NCI-H524 (cell line): ENCODE measurements at places on chromosomes 2 and 18.

GRCh38 chr2:96072746-96073145 is 38.0 kb upstream of the GPAT2 start:
- DNase-seq, result no peak

GRCh38 chr18:48590678-48591077 is 51.8 kb downstream of the CTIF start:
- DNase-seq, result no peak

DNA sequence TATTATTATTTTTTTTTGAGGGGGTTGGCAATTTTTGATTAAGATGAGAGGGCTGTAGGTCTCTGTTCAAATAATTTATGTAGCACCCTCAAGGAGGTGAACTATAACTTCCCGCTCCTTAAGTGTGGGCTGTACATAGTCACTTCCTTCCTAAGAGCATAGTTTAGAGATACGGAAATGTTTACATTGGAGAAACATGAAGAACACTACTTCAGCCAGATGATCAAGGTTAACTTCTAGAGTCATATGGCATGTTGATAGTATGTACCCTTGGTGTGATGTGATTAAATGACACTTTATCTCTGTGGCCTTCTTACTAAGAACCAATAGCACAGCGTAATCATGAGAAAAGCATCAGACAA is 93.7 kb downstream of the MIB1 start:
- DNase-seq, result no peak

- DNase-seq, result no peak
Observed at GRCh38 chr18:78816916-78817315, 162.7 kb upstream of the SALL3 start.

GRCh38 chr2:124121760-124122275 is 96.7 kb downstream of the CNTNAP5 start:
- no peak for DNase-seq

DNA sequence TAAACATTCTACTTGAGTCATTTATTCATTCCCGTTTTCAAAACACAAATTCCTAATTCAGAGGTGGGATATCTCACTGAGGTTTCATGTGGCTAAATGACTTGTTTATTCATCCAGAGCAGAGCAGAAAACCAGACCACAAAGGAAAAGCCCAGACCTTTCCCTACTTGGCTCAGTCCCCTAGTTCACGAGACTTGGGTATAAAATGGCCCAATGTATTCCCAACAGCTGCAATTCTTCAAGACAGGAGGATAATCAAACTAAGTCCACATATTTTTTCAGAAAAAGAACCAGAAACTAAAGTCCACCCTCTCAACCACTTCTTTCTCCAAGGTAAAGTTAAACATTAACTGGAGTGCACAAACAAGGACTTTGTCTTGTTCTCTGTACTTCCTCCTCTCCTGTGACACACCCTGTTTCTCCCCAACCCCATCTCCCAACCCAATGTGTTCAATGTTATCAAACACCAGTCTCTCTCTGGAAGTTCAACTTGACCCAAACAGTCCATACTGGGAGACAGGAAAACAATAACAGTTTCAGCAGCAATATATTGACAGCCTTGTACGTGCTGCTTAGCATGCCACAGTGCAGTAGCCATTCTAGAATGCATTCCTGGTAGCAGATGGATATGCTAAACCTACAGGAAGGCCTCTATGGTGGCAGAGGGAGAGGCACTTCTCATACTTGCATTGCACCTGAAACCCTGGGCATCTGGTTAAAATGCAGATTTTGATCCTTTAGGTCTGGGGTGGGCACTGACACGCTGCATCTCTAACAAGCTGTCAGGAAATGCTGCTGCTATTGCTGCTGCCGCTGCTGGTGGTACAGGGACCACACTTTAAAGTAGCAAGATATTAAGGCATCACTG is 110.7 kb downstream of the INO80D start:
- peak; percentile 11 for DNase-seq

GRCh38 chr2:142179686-142180085 is 48.9 kb upstream of the LRP1B start:
- no peak for DNase-seq

GRCh38 chr2:171316755-171317337 is 116.9 kb downstream of the METTL8 start:
- no peak for DNase-seq

GRCh38 chr2:181231151-181231550 is 226.0 kb upstream of the ITGA4 start:
- peak; percentile 24 for DNase-seq

DNA sequence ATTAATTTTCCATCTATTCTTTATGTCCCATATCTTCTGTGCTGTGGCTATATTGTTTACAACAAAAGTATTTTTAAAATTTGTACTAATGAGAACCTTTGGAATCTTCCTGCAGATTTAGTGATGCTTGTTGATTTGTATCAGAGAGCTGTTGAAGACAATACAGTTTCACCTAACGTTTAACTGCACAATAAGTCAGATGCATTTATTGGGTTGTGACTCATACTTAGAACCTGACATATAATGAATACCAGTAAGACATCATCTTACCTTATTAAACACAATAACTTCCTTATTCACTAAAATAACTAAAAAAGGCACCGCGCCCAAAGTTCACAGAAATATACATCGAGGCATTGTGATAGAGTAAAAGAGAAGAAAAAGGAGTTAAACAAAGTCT is 43.8 kb upstream of the IL1R1 start:
- DNase-seq, result no peak

- no peak for DNase-seq
Observed at GRCh38 chr2:192016265-192016664, 169.4 kb upstream of the CAVIN2 start.

DNA sequence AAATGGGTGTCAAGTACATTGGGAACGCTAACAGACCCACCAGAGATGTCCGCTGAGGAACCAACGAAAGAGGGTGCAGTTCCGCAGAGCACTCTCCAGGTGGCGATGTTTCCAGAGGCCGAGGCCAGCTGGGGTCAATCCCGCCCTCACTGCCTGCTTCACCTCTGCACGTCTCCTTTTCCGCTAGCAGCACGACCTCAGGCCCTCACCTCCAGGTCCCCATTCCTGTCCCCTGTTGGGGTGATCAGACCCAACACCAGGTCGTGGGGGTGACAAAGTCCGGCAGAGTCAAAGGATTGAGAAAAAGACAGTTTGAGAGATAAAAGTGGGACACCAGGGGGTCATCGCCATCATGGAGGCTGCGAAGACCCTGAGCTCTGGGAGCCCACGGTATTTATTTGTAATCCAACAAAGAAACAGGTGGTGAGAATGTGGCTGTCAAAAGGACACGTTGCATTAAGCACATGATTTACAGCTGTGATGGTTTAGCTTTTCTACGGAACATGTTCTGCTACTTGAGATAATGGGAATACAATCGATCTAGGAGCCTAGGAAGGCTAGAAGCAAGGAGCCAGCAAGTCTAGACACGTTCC is 27.3 kb downstream of the ZAP70 start:
- peak; percentile 53 for DNase-seq

GRCh38 chr2:104447831-104448434 is 406.0 kb upstream of the POU3F3 start:
- DNase-seq, result no peak

- no peak for DNase-seq
Observed at GRCh38 chr18:31697351-31698298, 13.2 kb upstream of the B4GALT6 start.

- DNase-seq, result no peak
Observed at GRCh38 chr2:236769981-236770671, 200.5 kb downstream of the ACKR3 start.

DNA sequence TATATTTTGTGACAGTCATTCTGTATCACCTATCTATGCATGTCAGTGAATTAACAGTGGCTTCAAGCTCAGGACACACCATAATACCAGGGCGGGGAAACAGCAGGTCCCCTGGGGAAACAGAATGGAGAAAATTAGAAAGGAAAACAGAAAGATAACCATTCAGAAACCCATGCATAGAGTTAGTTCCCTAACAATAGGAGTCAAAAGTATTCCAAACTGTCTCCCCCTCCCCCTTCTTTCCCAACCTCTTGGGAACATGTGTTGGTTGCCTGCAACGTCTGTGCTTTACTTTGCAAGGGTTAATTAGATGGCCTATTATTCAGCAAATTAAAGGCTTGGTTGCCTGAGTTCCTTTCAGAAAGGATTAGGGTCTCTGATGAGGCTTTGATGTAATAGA is 176.4 kb downstream of the MYO3B start:
- peak; percentile 47 for DNase-seq

DNA sequence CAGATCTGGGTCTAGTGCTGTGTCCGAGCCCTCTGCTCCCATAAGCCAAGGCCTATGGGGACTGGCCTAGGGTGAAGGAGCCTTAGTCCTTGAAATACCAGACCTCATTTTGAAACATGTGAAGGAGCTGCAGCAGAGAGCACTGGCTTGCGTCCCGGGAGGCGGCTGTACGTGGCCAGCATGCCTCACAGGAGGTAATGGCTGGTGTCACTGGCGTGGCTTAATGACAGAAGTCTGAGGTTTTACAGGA is 72.7 kb upstream of the OTOS start:
- DNase-seq, result no peak

GRCh38 chr18:75421656-75422055 is 5.8 kb downstream of the SMIM21 start:
- no peak for DNase-seq

DNA sequence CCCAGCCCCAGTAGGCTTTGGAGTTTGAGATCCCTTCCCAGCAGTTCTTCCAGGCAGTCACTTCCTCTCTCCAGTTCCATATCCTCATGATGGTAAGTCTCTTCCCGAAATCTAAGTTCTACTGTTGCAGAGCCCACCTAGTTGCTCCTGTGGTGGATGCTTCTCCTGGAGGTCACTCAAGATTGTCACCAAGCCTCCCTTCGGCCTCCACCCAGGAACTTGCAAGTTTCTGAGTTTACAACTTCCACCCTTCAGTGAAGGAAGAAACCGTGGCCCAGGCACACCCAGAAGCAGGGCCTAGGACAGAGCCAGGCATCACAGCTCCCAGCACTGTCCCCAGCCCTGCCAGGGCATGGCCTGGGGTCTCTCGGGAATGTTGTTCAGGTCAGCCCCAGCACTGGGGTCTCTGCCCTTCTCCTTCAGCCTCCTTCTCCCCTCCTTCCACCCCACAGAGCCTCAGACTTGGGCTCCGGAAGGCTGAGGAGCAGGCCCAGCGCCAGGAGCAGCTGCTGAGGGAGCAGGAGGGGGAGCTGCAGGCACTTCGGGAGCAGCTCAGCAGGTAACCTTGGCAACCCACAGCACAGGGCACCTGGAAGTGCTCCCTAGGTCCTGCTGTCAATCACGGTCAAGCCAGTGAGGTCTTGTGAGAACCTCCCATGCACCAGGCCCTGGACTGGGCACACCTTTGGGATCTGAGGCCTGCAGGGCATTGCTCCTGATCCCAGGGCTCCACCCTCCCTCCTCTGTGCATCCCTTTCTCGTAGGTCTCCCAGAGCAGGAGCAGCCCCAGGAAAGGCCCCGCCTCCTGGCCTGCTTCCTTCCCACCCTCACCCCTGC is 7.1 kb downstream of the RUFY4 start:
- no peak for DNase-seq

DNA sequence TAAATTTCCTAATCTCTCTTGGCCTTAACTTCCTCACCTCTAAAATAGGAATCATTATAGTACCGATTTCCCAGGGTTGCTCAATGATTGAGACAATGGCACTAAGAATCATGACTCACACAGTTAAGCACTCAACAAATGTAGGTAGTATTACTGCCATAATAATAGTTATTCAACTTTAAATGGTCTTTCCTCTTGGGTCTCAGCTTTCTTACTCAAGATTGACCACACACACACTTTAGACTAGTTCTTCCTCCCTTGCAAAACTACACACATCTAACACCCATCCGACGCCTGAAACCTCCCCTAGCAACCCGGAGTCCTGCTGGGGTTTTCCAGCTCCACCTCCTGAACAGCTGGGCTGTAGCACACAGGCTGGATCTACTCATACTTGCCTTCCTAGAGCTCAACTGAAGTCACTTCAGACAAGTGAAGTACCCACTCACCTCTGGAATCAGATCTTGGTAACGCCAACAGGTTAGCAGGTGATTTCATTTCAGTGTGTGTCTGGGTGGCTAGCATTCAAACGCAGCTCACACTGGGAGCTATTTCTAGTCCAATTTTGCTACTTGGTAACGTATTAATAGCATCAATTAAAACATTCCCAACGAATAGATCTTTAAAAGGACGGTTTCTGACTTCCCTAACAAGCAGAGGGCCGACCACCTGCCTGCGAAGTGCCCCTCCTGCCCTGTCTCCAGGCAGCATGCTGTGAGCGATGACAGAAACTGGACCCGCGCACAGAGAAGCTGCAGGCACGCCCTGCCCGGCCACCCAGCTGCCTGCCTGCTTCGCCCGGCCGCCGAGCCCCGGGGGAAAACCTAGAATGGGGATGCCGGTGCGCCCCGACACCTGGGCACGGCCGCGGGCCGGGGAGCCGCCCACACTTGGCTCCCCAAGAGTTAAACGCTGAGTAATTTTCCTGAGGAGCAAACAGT is 1.1 kb downstream of the UXS1 start:
- DNase-seq, result peak; percentile 59

DNA sequence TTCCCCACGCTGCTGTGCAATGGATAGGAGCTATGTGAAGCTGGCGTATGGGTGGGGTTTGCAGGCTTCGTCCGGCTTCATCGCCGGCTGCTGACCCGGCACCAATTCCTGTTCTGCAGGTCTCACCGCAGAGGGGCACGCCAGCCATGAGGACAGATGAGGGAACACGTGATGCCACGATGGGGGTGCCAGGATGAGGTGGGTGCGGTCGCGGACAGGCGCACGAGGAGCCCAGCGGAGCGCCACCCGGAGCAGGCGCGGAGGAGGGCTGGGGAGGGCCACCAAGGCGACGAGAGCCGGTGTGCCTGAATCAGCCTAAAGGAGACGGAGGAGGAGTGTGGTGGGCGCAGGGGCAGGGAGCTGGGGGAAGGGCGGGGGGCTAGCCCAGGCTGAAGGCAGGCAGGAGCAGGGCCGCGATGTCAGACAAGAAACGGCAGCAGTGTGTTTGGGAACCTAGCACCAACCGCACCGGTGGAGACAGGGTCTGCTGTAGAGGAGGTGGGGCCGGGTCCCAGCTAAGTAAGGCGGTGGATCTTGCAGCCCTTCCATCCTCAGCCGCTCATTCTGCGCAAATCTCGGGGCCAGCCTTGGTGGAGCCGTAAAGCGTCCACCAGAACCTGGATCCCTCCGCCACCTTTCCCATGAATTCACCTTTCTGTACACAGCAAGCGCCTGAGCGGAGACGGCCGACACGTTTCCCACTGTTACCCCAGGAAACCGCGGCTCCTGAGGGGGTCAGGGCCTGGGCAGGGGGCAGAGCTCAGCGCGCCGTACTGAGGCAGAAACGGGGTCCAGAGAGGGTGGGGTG is 17.0 kb upstream of the CD8A start:
- peak; percentile 76 for DNase-seq

DNA sequence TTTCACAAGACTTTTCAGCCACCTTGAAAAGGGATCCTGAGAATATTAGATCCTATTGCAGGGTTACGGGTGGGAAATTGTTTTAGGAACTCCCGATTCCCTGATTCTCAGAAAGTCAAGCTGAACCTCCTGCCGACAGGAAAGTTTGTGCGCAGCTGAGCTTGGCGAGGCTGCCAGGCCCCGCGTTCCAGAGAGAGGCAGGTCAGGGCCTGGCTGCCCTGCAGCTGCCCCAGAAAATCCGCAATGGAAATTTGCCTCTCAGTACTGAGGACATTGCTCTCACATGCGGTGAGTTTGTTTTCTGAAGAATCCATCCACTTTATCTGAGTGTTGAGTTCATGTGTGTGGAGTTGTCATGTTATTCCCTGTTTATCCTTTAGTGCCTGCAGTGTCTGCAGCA is 144.2 kb downstream of the RTP5 start:
- DNase-seq, result no peak
